Activated CD4-positive, CD25-positive, alpha-beta regulatory T cell treated with anti-CD3 and anti-CD28 coated beads, Interleukin-2, amount 50 U/mL, for 16 hours (primary cell): ENCODE measurements at places on chromosomes 4 and X.

DNA sequence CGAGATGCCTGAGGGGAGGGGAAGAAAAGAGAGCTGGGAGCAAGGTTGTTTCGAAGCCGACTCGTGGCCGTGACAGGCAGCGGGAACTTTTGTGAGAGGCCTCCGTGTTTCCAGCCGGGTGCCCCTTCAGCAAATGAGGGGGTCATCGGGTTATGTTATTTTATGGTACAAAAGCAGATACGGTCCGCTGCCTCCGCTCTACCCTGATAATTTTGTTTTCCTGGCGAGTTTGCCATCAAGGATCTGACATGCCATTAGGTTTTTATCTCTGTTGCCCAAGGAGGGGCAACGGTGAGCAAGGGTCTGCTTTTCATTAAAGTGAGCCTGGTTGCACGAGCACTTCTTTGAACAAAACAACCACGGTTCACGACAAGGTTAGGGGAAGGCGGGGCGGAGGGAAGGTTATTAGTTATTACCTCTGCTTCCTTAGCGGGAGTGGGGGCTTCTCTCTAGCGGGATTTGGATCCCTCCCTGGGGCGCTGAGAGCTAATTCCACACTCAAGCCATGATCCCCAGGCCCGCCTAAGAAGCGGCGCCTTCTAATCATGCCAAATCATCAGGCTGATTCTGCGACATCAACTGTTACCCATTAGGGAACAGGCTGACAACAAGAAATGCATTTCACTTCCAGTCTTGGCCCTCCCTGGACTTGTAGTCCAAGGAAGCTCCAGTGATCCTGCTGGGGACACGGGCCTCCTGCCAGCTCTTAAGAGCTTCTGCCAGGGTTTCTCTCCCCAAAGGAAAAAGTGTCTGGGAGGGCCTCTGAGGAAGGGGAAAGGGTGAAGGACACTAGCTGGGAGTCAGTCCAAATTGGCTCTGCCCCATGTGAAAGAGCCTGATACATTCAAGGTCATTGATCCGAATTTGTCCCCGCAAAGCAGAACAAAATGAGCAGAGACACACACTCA lies 617.7 kb downstream of the MID1IP1 start:
- DNase-seq, result no peak

GRCh38 chrX:11970578-11971359 lies 167.5 kb upstream of the FRMPD4 start:
- DNase-seq, result no peak

- DNase-seq, result no peak
Measured at GRCh38 chr4:185849664-185850550, 37.9 kb upstream of the SORBS2 start.

DNA sequence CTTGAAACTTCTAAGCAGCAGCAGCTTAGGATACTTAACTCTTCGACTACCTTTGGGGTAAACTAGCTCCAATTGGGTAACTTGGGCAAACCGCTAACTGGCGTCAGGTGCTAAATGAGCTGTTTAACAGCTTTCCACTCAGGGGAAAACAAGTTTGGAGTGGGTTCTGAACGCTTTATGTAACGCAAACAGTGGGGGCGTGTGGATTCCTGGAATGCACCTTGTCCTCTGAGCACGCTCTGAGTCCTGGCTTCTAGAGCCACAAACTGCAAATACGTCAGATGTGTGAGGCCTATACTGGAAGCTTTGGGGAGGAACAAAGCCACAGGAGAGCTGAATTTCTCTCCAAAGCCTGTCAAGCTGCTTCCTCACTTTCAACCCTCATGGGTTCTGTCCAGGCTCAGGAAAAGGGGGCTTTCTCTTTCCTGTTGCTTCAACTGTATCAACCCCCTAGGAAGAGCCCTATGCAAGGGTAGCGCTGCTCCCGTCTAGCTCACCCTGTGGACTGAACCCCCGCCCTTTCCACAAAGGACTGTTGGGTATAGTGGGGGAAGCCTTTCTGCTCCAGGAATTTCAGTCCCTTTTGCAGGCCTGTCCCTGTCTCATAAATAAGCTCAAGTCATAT lies 4.5 kb upstream of the WDR1 start:
- no peak for DNase-seq

DNA sequence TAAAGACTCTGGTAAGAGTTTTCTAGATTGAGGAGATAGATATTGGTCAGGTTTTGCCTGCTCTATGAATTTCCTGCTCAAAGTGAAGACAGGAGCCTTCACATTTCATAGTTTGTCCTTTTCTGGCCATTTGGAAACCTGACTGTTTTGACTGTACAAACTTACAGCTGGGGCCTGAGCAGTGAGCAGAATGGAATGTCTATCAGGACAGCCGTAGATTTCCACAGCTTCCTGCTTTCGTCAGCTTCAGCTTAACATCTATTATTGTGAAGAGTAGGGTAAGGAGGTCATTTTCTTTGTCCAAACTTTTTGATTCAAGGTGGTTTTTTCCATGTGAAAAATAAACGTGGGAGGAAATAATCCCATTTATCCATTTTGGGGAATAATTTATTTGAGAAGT lies 124.3 kb upstream of the DIPK2B start:
- DNase-seq, result no peak
